Activated CD4-positive, alpha-beta T cell treated with anti-CD3 and anti-CD28 coated beads for 4 hours (primary cell): ENCODE measurements at places on chromosomes 4 and X.

DNA sequence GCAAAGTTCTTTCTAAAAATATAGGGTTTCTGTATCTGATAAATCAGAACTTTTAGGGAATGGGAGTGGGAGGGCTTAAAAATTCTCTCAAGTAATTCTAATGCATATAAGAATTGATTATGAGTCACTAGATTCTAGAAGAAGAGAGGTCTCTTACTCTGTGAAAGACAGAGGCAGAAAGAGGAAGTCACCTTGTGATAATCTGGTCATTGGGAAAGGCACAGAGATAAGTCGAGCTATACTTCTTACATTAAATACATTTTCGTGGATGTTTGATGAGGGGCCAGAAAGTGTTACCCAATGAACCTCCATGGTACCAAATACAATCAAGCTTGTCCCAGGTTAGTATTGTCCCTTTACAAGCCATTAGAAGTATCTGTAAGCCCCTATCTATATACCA, 134.4 kb downstream of the MAD2L1 start:
- DNase-seq = no peak

DNA sequence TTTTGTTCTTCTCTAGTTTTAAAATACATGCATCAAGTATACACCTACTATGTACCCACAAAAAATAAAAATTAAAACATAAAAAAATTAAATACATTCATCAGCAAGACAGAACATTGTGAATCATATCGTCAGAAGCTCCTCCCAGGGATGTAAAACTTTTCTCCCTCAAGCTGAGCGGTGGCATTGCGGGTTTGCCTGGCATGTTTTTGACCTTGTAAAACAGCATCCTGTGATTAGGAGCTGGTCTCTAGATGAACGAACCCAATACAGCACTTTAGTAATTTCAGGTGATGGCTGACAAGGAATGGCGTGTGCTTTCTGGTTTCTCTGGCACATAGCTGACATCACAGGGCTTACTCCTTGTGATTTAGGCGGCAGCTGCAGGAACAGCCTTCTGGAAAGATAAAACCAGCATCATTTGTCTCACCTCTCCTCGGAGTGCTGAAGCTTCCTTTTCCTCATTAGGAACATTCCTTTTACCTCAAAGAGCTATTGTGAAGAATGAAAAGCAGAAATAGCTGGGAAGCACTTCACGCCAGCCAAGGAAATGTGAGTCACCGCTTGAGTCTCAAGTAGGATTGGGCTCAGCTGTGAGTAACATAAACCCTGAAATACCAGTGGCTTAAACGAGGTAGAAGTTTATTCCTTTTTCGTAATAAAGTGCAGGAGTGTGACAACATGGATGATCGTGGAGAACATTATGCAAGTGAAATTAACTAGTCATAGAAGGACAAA, 44.3 kb downstream of the NYX start:
- DNase-seq = no peak

DNA sequence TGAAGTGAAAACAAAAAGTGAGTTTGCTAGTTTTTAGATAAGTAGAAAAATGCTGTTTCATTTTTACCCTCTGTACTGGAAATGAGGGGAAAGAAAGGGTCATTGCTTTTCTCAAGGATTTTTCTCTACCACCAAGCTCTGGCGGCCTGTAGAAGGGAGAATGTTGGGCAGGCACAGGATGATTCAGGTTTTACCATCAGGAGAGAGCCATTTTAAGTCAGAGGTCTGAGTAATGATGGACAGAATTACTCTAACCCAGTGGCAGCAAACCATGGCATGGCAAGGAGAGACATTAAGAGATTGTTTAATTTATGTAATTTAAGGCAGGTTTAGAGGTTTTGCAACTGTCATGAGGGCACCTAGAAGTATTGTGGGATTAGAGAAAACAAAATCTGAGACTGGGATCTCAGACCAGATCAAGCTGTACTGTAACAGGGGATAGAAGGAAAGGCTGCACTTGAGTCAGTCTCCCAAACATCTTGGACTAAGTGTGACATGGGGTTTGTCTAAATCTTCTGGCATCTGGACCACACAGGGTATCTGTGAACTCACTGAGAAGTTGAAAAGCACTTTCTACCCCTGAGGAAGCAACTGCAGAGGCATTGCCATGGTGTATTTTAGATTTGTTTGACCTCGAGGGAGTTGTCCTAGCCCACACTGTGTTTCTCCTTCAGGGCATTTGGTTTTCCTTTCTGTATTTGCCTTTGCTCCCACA, 81.6 kb downstream of the BANK1 start:
- no peak for DNase-seq

- DNase-seq = no peak
Observed at GRCh38 chrX:69237236-69237635, 72.0 kb upstream of the PJA1 start.

- no peak for DNase-seq
Observed at GRCh38 chr4:187668526-187669082, 327.0 kb upstream of the ZFP42 start.

- DNase-seq = no peak
Observed at GRCh38 chr4:139858436-139859205, 193.0 kb downstream of the MGST2 start.

DNA sequence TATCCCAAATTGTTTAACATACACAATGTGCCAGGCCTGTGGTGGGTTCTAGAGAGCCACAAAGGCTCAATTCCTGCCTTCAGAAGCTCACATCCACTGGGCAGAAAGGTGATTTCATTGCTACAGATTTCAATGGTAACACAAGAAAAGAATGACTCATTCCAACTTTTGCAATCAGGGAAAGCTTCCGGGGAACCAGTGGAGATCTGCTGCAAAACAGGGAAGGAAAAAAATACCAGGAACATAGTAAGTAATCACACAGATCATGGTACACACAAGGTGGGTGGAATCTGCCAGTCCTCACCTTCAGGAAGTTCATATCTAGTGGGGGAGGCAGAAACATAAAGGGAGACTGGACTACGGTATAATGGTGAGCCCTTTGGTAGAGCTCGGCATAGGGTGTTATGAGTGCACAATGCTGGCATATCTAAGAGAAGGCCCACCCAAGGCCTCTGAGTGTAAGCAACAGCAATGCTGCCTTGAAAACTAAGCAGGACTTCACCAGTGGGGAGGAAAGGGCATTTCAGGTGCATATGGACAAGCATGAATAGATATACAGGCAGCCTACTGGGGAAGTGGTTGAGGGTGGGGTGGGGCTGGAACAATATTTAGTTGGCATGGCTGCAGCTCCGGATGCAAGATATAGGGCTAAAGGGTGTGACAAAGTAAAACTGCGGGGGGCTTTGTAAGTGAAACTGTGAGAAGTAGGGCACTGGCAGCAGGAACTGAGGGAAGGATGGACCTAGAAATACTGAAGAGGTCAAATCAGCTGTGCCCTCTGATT, 24.2 kb downstream of the GPRIN3 start:
- no peak for DNase-seq

GRCh38 chr4:119763386-119763785, 134.8 kb upstream of the PDE5A start:
- DNase-seq = no peak
